ENCODE measurements at places on chromosomes 2 and 18. TPM values are rescaled to one million over a fixed set of nuclear protein-coding genes. Genes with fewer than 3 reads are reported as not detected.

The LIMS3 gene
- total RNA-seq = 1.6 TPM

- no peak overlapping the region for H3K27ac ChIP-seq
Measured at GRCh38 chr2:158266111-158266510, 164.4 kb downstream of the UPP2 start.

- DNase-seq = no peak
- H3K27ac ChIP-seq = no peak overlapping the region
- no peaks in the 10 kb centered on the region for H3K36me3 ChIP-seq
- H3K4me1 ChIP-seq = no peaks in the 10 kb centered on the region
- H3K4me3 ChIP-seq = no peak overlapping the region
- no peaks in the 10 kb centered on the region for H3K27me3 ChIP-seq
Measured at GRCh38 chr2:101690547-101691152, 6.9 kb upstream of the MAP4K4 start.

DNA sequence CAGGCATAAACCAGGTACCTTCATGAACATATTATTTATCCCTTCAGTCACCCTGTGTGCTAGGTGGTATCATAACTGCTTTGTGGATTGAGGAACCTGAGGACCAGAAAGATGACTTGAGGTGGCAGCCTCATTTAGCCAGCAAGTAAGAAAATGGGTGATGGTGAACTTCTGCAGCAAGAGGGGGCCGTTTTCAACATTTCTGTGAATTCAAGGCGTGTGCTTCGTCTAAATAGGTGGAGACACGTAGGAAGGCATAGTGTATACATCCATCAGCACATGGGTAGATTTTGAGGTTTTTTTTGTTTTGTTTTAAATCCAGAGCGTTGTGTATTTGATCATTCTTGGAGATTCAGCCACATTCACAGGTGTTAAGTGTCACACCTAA, 118.7 kb downstream of the SPTBN1 start:
- H3K4me1 ChIP-seq = peaks cover 13% of the 10 kb centered on the region
- peak overlapping the region; percentile 88 for H3K27ac ChIP-seq
- no peak overlapping the region for H3K4me3 ChIP-seq
- no peaks in the 10 kb centered on the region for H3K36me3 ChIP-seq
- no peaks in the 10 kb centered on the region for H3K27me3 ChIP-seq

- H3K27ac ChIP-seq = no peak overlapping the region
- no peak overlapping the region for H3K4me3 ChIP-seq
- H3K4me1 ChIP-seq = no peaks in the 10 kb centered on the region
Measured at GRCh38 chr2:129752686-129753085, 226.8 kb upstream of the RAB6C start.

- no peak overlapping the region for H3K4me3 ChIP-seq
- DNase-seq = no peak
- peaks cover 7% of the 10 kb centered on the region for H3K4me1 ChIP-seq
- H3K36me3 ChIP-seq = no peaks in the 10 kb centered on the region
- H3K27me3 ChIP-seq = no peaks in the 10 kb centered on the region
Measured at GRCh38 chr2:42267530-42267929, 93.5 kb downstream of the COX7A2L start.

GRCh38 chr18:77059294-77059916, 73.2 kb downstream of the MBP start:
- no peaks in the 10 kb centered on the region for H3K36me3 ChIP-seq
- no peak for DNase-seq
- no peak overlapping the region for H3K4me3 ChIP-seq
- H3K4me1 ChIP-seq = peaks cover 7% of the 10 kb centered on the region

Measured in breast epithelium (tissue), 4 donors.